ENCODE measurements at places on chromosomes 12 and 14.

GRCh38 chr12:109500406-109501185 is 23.2 kb downstream of the UBE3B start:
- no peak for DNase-seq

DNA sequence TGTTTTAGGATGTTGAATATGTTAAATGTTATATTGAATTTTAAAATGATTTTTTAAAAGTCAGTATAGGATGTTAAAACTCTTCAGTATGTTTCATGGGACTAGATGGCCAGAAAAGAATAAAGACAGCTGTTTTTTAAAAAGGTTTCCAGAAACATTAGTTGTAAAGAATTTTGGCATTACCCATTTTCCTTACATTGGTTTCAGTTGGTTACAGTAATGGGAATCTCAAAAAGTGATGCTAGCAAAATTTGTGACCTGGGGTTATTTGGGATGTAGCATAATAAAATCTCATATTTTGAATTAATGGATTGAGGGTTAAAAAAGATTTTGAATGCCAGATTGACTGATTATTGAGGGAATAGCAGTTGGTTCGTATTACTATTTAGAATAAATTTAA is 25.3 kb downstream of the EID3 start:
- DNase-seq, result no peak

GRCh38 chr12:75345531-75345930 is 11.1 kb downstream of the GLIPR1L1 start:
- peak; percentile 65 for DNase-seq

DNA sequence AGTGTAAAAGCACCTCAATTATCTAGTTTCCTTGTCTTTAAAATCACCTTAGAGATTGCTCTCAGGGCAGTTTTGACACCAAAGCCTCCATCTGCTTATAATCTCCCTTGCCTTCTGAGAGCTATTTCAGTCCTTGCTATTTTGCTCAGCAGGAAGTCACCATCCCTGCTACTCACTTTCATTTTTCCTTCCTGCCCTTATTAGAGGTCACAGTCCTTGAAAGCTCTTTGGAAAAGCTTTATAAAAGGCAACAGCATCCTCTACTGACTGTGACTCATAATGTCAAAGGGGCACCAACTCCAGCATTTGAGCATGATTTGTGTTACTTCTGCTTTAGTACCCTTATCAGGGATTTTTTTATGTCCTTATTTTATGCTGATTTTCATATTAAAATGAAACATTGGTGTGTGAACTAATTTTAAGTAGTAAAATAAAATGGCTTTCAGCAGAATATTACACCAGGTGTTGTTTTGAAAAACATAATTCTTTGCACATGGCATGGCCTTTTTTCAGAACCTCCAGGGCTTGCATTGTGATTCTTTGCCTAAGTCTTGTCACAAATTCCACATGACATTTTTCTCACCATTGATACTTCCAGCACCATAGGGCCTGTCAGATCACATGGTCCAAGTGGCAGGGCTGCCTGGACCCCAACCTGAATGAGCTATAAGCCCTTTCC is 213.0 kb downstream of the ADAMTS20 start:
- DNase-seq, result peak; percentile 86

- DNase-seq, result peak; percentile 78
Measured at GRCh38 chr12:80033448-80033847, 65.9 kb upstream of the OTOGL start.

DNA sequence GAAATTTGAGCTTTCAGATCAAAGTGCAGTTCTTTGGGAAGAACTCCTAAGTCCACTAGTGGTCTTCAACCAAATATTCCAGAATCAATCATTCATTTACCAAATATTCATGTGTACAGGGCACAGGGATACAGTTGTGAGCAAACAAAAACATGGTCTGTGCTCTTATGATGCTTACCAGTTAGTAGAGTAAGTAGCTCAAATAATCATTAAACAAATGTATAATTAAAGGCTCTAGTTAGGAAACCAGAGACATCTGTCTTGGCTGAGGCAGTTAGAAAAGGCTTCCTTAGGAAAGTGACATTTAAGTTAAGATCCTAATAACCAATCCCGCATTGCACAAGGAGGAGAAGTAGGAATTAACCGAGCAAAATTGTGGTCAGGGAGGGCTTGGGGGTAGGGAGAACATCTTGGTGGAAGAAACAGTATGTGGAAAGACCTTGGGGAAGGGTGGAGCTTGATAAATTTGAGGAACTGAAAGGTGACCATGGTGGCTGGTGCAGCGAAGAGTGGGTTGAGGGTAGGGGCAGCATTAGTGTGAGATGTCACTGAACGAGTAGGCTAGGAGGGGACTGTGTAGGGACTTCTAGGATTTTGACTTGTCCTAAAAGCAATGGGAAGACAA is 40.0 kb downstream of the PEBP1 start:
- DNase-seq, result no peak

DNA sequence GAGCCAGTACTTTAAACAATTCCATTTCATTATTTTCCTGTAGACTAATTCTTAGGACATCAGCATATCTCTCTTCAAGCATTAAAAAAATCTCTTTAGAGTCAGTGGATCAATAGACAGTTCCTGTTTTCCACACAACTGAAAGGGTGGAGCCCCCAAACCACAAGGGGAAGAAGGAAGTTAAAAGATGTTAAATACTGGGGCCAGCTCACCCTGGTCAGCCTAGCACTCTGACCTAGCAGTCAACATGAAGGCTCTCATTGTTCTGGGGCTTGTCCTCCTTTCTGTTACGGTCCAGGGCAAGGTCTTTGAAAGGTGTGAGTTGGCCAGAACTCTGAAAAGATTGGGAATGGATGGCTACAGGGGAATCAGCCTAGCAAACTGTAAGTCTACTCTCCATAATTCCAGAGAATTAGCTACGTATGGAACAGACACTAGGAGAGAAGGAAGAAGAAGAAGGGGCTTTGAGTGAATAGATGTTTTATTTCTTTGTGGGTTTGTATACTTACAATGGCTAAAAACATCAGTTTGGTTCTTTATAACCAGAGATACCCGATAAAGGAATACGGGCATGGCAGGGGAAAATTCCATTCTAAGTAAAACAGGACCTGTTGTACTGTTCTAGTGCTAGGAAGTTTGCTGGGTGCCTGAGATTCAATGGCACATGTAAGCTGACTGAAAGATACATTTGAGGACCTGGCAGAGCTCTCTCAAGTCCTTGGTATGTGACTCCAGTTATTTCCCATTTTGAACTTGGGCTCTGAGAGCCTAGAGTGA is at the start of gene LYZ:
LYZ (plus strand) TSS at position 220 of the 777 bp plus-strand sequence; CDS start at position 248, 28 bp downstream.
- DNase-seq, result no peak

GRCh38 chr14:77865455-77865854 is 65.5 kb downstream of the ADCK1 start:
- DNase-seq, result no peak

DNA sequence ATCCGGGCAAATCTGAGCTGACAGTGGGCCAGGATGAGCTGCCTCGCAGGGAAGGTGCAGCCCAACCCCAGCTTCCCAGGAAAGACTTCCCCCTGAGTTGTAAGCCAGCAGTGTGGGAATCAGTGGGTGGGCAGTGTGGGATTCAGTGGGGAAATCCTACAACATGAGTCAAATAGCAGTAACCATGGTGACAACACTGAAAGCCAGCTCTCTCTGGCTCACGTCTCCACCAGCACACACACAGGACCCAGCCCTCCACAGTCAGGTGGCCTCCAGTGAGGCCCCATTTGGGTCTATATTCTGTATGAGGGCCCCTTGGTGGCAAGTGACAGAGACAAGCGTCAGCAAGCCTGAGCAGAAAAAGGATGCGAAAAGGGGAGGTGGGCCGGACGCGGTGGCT is 6.0 kb upstream of the LGALS3 start:
- peak; percentile 81 for DNase-seq

DNA sequence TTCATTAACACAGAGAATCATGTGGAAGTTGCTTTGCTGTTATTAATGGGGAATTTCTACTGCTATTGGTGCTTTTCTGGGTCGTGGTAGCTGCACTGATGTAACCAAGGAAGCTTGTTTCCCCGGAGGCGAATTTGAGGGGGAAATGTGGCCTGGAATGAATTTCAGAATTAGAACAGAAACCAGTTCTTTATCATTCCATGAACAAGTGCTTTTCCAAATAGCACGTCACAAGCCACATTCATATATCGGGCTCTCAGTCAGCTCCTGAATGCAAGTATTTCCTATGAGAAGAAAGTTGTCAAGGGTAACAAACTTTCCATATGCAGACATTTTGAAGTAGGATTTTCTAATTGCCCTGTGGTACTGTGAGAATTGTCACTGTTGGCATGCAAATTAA is 1353.2 kb downstream of the AACS start:
- no peak for DNase-seq

DNA sequence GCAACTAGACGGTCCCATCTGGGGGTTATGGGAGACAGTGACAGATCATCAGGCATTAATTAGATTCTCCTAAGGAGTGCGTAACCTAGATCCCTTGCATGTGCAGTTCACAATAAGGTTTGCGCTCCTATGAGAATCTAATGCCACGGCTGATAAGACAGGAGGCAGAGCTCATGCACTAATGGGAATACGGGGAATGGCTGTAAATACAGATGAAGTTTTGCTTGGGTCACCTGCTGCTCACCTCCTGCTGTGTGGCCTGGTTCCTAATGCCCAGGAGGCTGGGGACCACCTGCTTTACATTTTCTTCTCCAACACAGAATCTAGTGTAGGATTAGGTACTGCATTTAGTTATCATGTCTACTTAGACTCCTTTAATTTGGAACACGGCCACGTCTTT is 49.7 kb upstream of the SAV1 start:
- DNase-seq, result no peak

DNA sequence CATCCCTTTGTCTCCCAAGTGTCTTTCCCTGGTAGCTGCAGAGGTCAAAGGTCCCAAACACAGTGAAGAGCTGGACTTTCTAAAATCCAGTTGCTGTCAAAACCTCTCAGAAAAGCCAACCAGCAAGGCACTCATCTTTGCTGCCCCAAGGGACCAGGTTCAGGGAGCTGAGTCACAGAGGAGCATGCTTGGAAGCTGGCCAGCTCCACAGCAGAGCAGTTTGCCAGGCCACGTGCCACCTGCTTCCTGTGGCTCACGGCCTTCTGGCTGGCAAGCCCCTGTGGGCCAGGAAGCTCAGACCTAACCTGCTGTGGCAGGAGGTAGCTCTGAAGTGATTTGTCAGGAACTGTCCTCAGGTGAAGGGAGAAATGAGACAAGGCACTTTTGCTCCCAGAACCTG is 3.6 kb downstream of the ISCU start:
- peak; percentile 94 for DNase-seq

DNA sequence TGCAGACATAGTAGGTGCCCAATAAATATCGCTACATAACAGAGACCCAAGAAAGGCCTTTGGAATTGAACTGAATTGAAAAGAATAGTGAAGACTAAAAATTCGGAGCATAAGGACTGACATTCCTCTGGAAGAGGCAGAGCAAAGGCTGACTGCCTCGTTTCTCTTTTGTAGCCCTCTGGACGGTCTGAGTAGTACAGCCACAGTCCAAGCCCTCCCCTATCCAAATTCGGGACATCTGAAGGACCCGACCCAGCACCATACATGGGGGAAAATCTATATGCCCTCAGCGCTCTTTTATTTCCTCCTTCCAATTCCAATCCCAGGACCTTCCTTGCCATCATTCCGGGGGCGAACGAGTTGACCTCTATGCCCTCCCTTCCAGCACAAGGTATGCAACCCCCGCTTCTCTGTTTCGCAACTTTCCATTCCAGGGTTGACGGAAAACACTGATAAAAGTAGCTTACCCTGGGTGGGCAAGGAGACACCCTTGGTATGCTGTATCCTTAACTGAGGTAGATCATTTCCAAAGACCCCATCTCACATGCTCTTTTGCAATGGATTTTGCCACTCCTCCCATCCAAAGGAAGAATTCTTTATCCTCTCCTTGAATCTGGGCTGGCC is 127.4 kb upstream of the MAP1LC3B2 start:
- no peak for DNase-seq

DNA sequence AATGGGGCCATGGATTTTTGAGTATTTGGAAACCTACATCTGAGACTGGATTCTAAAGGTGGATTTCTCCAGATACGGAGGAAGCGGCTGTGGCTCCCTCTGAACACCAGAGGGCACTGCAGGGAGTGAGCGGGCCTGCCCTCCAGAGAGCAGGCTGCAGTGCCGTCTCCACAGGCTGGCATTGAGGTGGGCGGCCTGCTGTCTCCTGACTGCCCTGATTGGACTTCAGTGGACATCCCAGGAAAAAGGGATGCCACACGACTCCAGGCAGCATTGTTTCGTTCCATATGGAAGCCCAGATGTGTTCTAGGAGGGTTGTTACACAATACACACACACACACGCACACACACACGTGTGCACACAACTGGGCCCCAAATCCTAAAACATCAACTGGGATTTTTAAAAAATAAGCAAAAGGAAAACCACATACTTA is 20.9 kb upstream of the ANO2 start:
- DNase-seq, result peak; percentile 45

DNA sequence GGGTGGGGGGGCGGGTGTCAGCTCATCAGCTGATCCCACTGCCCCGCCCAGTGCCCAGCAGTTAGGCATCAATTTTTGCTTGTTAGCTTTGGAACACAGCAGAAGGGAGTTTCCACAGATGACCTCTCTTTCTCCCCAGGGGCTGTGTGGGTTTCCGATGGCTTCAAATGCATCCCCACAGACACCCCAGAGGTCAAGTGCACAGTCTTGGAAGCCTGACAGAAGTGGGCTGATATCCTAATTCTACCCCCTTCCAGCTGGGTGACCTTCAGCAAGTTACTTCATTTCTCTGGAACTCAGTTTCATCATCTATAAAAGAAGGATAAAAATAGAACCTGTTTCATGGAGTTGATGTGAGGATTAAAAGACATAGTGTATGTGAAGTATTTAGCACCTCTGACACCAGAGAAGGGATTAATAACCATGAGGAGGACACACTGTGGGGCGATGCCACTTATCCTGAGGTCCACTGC is 22.0 kb downstream of the TTC9 start:
- peak; percentile 57 for DNase-seq

GRCh38 chr12:1457901-1458300 is 136.5 kb downstream of the FBXL14 start:
- DNase-seq, result peak; percentile 80

DNA sequence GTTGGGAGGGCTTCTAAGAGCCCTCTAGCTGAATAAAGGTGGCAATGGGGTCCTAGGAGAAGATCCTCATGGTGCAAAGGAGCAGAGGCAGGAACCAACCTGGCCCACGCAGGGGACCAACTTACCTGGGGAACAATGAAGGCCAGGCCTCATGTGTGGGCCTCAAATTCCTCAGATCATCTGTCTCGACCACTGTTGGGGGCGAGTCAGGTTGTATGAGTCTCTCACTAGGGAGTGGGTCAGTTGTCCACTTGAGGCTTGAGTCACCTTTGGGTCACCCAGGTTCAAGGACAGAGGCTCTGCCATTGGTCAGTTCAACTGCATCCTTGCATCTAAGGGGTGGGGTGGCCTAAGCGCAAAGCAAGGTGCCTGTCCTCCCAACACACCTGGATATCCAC is 43.7 kb upstream of the BDKRB2 start:
- DNase-seq, result no peak

GRCh38 chr14:105471823-105472485 is 2.7 kb upstream of the CRIP2 start:
- no peak for DNase-seq

GRCh38 chr12:46567667-46568066 is 195.1 kb upstream of the SLC38A2 start:
- no peak for DNase-seq

DNA sequence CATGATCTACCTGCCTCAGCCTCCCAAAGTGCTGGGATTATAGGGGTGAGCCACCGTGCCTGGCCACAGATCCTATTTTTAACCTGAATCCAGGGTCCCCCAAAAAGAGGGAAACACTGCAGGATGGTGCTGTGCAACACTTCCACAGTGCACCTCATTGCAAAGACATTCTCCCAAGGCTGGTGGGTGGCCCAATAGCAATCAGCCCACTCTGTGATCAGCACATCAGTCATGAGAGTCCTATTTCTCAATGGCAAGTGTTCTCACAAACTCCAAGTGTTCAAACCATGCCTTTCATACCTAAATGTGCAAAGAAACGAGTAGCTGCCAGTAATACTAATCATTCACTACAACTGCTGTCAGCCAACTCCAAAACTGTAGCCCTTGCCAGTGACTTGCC is 612.9 kb downstream of the CCER1 start:
- no peak for DNase-seq
